ENCODE measurements at places on chromosomes 2 and 18.

- DNase-seq: no peak
Observed at GRCh38 chr2:46564811-46565241, 85.5 kb downstream of the TMEM247 start.

DNA sequence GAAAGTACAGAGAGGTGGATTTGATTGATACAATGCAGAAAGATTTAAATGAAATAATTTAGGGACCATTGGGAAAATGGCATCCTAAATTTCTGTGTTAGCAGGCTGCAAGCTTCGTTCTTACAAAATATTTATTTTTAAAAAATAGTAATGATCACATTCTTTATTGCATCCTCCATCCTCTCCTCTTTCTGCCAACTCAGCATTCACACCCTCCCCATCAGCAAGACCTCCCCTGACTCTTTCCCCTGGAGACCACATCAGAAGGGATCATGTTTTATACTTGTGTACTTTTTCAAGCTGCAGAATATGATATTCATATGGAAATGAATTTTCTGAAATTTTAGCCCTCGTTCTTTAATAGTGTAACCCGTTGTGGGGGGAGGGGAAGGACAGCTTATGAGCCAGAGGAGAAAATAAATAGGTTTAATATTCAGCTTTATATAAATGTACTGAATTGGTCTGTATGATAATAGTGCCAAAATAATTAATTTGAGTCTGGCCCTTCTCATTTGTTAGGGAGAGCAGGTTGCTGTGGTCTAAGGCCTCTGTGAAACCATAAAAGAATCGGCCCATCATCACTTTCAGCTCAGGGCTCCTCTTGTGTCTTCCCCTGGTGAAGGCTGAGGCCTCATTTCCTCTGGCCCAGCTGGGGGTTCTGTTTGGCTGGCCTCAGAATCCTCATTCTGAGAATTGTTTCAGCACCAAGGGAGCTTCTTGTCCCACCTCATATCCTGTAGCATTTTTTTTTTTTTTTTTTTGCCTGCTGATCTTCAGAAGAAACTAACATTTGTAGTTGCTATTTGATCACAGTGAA is 330.8 kb downstream of the TXNL1 start:
- DNase-seq: no peak

DNA sequence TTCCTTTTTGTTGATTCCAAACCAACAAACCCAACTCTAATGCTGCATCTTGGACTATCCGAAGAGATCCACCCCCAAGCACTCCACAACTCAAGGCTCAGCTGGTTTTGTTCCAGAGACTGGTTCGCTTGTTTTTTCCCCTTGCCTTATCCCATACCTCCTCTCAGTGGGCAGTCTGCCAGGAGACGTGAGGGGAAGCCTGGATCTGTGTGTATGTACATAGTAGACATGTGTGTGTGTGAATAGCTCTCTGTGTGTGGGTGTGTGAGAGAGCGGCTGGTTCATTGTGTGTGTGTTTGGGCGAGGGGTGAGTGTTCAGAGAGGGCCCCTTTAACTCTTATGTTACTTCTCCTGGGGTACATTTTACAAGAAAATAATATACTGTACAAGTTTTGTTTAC is 94.4 kb downstream of the NRP2 start:
- DNase-seq: no peak

- no peak for DNase-seq
Observed at GRCh38 chr2:160299540-160299939, 99.5 kb upstream of the ITGB6 start.

DNA sequence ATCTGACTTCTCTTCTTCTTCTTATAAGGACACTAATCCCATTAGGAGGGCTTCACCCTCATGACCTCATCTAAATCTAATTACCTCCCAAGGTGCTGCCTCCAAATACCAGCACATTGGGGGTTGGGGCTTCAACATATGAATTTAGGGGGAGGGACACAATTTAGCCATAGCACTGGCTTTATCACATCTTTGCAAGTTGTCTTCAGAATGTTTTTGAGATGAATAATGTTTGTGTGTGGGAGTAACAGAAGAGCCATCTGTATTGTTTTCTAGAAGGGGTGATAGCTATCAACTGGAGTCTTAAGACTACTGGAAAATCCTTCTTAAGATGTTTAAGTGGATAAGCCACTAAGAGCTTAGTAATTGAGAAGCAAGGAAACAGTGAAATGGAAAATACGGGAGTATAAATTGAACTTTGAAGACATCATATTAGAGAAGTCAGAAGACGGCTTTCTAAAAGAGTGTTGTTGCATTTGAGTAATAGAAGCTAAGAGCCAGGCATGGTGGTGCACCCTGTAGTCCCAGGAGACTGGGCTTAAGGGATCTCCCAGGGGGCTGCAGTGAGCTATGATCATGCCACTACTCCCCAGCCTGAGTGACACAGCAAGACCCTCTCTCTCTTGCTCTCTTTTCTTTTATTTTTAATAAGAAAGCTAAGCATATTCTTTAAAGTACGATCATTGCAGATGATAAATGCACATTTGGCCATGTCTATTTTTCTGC is 32.6 kb upstream of the B3GNT2 start:
- no peak for DNase-seq

GRCh38 chr2:207777124-207777523 is 7.4 kb upstream of the FZD5 start:
- no peak for DNase-seq

DNA sequence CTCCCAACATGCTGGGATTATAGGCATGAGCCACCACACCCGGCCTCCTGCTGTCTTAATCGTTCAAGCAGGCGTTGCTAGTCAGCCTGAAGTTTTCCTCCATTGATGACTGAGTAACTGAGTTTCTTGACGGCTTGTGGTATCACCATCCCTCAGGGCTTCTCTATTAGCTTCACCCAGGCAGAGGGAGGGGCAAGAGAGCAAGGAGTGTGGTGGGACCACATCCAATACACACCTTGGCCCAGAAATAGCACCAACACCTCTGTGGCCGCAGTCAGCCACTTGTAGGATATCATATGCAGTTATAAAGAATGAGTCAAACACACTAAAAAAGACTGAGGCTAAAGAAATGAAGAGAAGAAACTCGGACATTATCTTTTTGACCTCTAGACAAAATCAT is 1009.4 kb upstream of the CELF4 start:
- DNase-seq: no peak

DNA sequence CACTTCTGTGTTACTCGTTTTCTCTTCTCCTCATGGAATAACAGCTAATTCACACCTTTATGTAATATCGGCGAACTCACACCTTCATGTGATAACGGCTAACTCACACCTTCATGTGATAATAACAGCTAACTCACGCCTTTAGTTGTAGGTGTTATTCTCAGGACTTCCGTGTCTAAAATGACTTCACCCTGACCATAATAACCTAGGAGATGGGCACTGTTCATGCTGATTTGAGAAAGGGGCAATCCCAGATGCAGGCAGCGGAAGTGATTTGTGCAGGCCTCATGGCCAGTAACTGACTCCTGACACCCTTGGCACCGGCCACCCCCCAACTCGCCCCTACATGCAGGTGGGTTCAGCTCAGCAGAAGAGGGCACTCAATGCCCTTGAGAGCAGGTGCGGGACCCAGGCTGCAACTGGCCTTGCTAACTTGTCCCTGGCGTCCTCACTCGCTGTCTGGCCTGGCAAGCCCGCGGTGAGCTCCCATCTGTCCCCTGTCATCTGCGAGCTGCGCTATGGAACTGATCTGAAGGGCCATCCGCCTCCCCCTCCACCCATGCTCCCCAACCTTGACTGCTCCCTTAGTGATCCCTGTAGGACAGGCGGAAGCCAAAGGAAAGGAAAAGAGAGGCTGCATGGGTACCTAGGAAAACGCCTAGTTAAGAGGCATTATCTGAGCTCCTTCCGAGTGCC is 42.6 kb upstream of the MTCL1 start:
- no peak for DNase-seq

DNA sequence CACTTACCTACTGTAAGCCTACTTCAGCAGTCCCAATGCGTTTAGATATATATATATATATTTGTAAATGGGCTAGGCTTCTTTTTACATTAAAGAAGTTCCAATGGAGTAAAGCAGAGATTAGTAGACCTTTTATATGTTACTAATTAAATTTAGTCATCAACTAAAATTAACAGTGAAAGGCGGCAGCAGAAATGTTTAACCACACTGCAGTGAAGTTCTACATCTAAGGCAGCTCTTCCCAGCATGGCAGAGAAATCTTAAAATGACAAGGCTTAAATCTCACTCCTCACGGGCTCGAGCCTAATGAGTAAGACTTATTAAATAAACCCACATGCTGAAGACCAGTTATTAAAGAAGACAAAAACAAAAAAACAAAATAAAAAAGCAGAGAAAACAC is 19.1 kb upstream of the KANSL1L start:
- no peak for DNase-seq

GRCh38 chr2:23430263-23430662 is 45.3 kb downstream of the KLHL29 start:
- no peak for DNase-seq

GRCh38 chr2:112795774-112796173 is 11.5 kb upstream of the IL1A start:
- no peak for DNase-seq

- no peak for DNase-seq
Observed at GRCh38 chr2:128637481-128638155, 318.9 kb upstream of the HS6ST1 start.

DNA sequence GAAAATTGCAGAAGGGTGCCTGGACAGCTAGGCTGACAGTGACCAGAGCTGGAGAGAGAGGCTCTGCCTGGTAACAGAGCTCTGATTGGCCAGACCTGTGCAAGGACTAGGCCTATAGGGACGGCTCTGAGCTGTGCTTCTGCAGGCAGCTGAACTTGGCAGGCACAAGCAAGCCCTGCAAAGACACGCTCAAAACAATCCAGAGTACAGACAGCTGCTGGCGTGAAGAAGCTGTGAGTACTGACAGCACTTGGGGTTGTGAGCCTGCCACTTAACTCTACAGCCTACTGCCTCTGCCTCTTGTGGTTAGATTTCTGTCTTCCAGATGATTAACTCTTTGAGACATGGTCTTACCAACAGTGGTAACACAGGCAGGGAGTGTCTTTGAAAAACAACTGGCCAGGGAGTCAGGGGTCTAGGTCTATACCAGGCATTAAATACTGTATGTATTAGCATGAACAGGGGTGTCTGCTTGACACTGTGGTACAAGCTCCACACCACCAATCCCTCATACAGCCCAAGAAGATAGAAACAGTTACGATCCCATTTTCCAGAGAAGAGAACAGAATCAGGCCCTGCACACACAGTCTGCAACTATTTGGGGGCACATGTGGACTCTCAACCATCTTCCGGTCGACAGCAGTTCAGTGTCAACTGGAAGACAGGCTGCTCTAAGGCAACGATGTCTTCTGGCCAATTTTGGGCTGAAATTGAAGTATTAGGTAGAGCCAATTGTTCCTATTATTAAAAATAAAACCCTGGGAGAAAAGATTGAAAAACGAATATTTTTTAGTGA is 568.4 kb downstream of the TNS1 start:
- DNase-seq: peak; percentile 86

GRCh38 chr2:117702098-117702497 is 112.4 kb upstream of the DDX18 start:
- no peak for DNase-seq

- DNase-seq: no peak
Observed at GRCh38 chr18:10297086-10297485, 157.3 kb upstream of the APCDD1 start.

- DNase-seq: no peak
Observed at GRCh38 chr2:152861349-152861942, 143.0 kb downstream of the ARL6IP6 start.

DNA sequence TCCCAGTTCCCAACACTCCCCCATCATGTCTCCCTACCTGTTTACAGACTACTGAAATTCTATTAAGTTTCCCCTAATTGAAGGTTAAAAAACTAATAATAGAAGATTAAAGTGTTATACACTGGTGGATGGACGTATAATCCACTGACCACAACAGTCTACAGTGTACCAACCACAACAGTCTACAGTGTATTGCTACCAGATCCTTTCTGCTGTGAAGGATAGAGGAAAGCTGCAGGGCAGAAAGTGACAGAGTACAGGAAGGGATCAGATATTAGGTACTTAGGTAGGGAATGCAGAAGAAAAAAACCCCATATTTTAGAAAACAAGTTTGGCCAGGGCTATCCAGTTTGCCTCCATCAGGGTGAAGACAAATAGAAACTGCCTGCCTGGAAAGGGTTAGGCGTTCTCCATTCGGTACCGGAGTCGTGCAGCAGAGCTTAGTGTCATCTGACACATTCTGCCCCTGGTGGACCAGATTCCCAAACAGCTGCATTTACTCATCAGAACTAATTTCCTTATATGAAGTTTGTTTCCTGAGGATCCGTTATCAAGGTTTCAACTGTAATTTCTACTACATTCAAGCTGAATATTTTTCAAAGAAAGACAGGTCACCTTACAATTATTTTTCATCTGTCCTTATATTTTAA is 49.9 kb downstream of the KLF7 start:
- DNase-seq: no peak

DNA sequence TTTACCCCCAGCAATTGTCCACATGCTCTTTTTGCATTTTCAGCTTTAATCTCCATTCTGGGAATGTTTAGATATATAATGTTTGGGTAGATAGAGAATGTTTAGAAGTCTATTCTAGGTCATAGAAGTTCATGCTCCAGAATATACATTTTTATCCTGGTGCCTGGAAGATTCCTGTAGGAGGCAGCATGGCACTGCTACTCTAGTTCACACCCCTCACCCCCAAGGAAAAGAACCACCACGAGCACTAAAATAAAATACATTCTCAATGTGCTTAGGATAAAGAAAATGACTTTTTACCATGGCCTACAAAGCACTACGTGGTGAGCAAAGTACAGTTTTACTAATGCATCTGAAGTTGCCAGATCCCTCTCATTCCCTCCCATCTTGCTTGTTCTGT is 53.8 kb downstream of the MYO1B start:
- no peak for DNase-seq

DNA sequence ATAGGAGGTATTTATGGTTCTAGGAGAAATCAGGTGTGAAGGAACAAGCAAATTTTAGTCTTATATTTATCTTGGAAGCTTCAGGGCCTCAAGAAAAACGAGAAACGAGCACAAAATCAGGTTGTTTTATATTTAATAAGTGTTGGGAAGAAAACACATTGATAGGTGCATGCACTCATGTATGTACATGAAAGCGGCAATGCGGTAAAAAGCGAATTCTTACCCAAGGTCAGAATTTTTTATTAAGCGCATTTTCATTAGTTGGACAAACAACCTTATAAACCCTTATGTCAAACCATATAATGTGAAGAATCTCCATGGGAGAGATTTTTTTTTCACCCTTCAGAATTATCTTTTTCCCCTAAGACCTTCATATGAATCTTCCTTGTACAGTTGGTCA is 25.4 kb downstream of the SLC66A3 start:
- no peak for DNase-seq

- peak; percentile 32 for DNase-seq
Observed at GRCh38 chr18:5890331-5891183, 4.8 kb downstream of the TMEM200C start.

- no peak for DNase-seq
Observed at GRCh38 chr18:23722646-23723045, 33.4 kb downstream of the LAMA3 start.
